ENCODE measurements at places on chromosomes 3 and 15.

- no peak for DNase-seq
Measured at GRCh38 chr15:62494197-62494596, 329.1 kb upstream of the C2CD4B start.

DNA sequence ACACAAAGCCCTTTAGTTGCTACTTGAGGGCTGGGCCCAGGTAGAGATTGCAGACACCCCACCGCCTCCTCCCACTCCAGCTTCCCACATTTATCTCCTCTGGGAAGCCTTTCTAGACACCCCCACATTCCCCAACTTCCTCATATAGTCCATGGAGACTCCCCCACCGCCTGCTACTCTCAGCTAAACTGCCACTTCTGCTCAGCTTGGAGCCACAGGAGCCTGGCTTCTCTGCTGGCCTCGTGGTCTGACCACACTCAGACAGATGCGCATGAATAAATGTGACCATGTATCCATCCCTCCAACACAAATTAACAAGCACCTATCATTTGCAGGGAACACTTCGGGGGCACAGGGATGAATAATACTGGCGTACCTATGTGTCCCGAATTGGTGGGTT, 10.5 kb upstream of the ACSBG1 start:
- no peak for DNase-seq

GRCh38 chr3:120855665-120856437, 52.2 kb upstream of the STXBP5L start:
- DNase-seq = no peak

GRCh38 chr3:128549283-128550112, 56.5 kb upstream of the GATA2 start:
- no peak for DNase-seq

- DNase-seq = peak; percentile 95
Measured at GRCh38 chr3:98522544-98523281, at the start of gene CLDND1. Gene CLDND1 (minus strand): TSS chr3:98522902. CDS start chr3:98521424, 1,478 bp downstream.

- DNase-seq = no peak
Measured at GRCh38 chr15:88989578-88989977, 76.4 kb upstream of the MFGE8 start.

GRCh38 chr3:122081543-122082247, 26.5 kb downstream of the CD86 start:
- DNase-seq = no peak

DNA sequence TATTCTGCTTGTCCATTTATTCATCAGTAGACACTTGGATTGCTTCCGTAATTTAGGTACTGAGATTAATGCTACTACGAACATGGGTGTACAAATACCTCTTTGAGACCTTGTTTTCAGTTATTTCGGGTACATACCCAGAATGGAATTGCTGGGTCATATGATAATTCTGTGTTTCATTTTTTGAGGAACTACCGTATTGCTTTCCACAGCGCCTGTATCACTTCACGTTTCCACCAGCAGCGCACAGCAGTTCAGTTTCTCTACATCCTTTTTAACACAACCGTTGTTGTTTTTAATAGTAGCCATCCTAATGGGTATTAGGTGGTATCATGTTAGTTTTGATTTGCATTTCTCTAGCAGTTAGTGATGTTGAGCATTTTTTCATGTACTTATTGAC, 9.5 kb downstream of the PAK2 start:
- DNase-seq = no peak

GRCh38 chr3:39097716-39098472, 9.5 kb downstream of the GORASP1 start:
- no peak for DNase-seq

- DNase-seq = no peak
Measured at GRCh38 chr3:184618811-184619210, 57.2 kb downstream of the EPHB3 start.

DNA sequence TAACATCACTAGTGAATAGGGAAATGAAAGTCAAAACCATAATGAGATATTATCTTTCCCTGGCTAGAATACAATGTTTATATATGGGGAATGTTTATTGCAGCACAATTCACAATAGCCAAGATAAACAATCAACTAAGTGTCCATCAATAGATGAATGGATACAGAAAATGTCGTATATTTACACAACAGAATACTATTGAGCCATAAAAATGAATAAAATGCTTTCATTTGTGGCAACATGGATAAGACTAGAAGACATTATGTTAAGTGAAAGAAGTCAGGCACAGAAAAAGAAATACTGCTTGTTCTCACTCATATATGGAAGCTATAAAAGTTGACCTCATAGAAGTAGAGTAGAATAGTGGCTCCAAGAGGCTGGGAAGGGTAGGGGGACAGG, 65.2 kb downstream of the SLC9C1 start:
- DNase-seq = no peak

DNA sequence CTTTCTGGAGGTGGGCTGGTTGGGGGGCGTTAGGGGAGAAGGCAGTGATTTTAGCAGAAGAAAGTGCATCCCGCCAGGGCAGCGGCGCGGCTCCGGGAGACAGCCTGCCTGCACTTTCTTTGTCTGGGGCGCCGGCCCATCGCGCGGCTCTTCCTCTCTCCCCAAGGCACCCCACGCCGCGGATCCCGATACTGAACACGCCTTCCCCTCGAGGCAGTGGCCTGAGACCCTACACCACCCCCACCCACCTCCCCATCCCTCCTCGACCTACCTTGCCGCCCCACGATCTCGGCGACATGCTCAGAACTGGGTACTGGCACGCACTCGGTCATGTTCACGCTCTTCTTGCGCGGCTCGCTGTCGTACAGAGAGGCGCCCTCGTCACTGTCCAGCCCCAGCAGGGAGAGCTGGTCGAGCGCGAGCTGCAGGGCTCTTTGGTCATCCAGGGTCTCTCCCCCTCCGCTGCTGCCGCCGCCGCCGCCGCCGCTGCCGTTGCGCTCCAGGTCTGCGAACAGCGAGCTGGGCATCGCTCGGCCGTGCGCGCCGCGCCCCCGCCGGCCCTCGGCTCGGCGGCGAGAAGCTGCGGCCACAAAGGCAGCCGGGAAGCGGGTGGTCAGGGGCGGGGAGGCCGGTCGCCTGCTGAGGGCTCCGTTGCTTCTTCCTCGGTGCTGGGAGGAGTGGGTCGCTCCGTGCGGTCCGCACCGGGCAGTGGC, 483 bp downstream of the MEX3B start:
- DNase-seq = peak; percentile 55

- DNase-seq = peak; percentile 6
Measured at GRCh38 chr3:42961633-42962032, 17.5 kb upstream of the GASK1A start.

GRCh38 chr3:71636482-71636881, 53.0 kb upstream of the FOXP1 start:
- no peak for DNase-seq

All from A549 (cell line).